ENCODE measurements at places on chromosomes 6 and 20.

- DNase-seq = no peak
Measured at GRCh38 chr6:163922562-163922961, 508.0 kb downstream of the QKI start.

GRCh38 chr6:8627085-8627861, 191.9 kb upstream of the SLC35B3 start:
- no peak for DNase-seq

DNA sequence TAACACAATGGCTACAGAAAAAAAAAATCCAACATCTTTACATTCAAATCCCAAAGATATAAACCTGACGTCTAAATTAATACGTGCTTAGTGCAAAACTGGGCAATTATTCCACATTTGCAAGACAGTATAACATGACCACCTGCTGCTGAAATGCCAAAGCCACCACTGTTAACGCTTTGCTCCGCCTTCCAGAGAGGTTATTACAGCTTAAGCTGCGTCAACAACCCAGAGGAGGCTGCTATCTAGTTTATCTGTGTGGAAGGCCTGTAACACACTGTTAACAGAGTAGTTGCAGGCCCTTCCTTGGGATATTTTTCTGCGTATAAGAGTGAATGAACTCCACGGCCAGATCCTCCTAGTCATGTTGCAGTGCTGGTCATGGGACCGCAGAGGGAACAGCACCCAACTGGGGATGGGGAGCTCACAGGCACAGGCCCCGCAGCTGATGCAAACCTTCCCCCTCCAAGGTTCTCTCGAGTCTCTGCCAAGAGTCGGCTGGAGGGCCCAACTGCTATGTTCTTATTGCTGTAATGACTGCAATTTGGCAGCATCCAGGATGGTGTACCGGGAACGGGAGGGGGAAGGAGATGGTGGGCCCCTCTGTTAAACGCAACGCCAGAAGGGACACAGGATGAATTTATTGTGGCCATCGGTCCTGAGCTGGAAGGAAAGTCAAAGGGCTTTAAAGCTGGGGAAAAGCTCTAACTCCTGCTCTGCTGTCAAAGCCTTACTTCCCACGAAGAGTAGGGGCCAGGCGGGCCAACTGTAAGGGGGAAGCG, 993 bp upstream of the NCOA7 start:
- peak; percentile 59 for DNase-seq

DNA sequence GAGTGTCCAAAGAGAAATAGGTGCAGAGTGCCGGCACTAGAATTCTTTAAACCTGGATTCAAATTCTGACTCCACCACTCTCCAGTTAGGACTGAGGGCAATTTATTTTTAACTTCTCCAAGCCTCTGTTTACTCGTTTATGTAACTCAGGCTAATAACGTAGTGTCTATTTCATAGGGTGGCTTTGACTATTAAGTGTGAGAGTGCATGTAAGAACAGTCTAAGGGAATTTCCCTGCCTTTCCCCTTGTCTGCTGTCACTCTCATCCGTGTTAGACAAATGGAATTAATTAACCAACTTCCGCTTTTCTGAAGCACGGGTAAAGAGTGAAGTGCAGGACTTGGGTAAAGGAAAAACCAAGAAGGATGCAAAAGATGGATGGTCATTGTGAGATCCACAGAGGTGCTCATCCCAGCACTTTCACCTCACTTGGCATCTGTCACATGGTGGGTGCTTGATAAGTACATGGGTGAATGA, 4.1 kb upstream of the ZKSCAN8 start:
- no peak for DNase-seq

DNA sequence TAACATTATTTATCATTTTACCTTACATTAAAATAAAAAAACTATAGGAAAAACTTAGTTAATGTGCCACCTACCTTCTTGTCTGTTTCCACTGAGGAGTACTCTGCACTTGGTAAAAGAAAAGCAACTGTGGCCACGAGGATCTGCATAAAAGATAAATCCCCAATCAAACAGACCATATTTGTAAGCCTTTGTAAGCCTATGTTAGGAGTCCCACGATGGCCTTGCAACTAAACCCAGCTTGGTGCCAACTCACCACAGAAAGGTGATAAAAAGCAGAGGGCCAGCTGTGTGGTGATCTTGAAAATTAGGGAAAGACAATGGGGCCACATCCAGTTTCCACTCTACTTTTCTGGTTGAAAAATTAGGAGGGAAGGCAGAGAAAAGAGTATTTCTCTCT, 156.9 kb downstream of the INSM1 start:
- no peak for DNase-seq

DNA sequence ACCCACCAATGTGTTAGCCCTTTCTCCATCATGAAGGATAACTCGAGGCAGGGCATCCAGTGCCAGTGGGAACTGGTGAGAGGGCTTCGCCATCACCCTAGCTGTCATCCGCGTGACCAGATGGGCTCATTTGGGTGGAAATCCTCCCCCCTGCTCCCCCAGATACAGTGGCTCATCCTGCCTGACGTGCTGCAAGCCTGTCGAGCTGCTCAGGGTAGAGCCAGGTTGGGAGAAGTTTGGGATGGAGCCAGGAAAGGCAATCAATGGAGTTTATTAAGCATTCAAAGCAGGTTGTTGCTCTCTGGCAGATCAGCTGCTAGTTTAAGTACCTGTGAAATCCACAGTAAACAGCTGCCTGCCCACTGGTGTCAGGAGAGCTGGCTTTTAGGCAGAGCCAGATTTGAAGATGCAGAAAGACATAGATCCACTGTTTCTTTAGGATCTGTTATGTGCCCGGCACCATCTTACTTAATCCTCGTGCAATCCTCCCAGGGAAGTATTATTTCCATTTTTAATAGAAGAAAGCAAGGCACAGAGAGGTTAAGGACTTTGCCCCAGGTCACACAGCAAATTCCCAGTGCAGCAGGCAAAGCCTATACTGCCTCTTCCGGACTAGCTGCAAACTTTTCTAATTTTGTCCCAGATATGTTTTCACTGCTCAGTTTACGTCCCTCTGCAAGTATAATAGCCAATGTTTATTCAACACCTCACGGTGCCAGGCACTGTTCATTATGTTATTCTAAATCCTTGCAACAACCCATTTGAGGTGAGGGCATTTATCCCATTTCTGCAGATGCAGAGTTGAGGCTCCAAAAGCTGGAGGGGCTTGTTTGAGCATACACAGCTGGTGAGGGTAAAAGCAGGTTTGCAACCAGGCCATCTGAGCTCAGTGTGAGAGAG, 54.1 kb upstream of the KCNG1 start:
- DNase-seq = peak; percentile 72

DNA sequence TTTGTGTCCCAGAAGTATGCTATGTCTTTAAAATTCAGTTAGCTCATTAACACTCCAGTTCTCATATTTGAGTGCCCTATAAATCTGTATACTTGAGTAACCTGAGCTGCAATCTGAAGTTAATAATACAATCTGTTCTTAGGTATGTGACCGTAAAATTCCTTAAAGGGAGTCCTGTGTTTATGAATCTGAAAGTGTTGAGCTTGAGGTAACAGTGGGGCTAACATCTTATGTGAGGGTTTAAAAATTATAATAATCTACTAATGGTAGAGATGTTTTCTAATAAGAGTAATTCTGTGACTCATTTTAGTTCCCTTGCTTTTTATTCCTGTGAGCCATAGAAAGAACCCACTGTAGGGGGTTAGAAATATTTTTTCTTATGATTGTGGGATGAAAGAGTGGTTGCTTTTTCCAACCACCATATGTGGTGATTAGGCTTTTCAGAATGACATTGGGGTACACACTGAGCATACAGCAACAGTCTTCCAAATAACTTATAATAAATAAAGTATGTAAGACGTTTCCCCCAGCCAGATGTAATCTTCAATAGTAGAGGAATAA, 121.2 kb downstream of the BCKDHB start:
- no peak for DNase-seq

- no peak for DNase-seq
Measured at GRCh38 chr6:147530132-147531060, 21.9 kb downstream of the SAMD5 start.

DNA sequence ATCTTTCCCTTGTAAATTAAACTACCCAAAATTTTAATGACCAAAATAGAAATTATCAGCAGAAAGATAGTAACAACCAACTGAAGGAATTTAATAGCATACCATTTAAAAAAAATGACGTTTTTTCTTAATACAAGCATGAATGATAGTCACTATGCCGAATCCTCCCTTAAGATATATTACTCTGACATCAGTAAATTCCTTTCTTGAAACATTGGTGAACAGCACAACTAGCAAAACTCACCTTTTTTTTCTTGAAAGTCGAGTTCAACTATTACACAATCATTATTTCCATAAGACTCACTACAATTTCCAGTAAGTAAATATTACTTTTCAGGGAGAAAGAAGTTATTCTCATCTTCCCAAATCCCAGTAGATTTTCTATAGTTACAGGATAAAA, 433.2 kb downstream of the GRIK2 start:
- DNase-seq = no peak

DNA sequence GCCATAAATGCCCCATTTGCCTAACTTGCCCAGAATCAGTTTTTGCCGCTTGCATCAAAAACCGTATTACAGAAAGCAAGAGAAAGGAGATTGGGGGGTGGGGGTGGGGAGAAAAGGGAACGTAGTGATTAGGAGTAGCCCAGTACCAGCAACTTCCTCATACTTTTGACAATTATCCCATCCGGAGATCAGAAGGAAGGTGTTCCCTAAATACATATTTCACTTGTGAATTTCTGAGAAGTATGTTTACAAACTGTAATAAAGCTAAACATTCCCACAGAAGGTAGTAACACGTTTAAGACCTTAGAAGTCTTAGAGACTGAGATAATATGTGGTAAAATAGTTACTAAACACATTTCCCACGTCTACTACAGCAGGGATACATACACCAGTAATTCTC, 14.5 kb downstream of the PREP start:
- no peak for DNase-seq

- DNase-seq = no peak
Measured at GRCh38 chr20:48493966-48494365, 333.8 kb downstream of the PREX1 start.

- no peak for DNase-seq
Measured at GRCh38 chr6:140854318-140854717, 1278.4 kb upstream of the GJE1 start.

- DNase-seq = no peak
Measured at GRCh38 chr6:4692664-4693063, 83.5 kb upstream of the CDYL start.

GRCh38 chr6:18276610-18277236, 12.4 kb upstream of the DEK start:
- DNase-seq = no peak

DNA sequence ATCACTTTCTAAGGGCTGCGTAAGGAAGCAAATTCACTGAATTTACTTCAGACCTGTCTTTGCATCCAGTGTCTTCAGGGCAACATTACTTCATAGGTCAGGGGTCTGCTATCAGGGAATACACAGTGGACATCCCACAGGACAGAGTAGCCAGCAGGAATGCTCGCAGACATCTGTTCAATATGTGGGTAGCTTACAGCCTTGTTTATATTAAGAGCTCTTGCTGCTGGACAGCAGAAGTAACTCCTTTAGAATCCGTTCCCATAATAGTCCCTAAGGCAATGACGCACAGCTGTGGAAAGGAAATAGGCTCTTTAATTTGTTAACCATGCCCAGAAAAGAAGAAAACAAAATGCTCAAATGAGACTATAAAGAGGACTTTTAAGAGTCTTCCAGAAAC, 198.7 kb downstream of the MOXD1 start:
- DNase-seq = no peak
